ENCODE measurements at places on chromosomes 4 and X.

DNA sequence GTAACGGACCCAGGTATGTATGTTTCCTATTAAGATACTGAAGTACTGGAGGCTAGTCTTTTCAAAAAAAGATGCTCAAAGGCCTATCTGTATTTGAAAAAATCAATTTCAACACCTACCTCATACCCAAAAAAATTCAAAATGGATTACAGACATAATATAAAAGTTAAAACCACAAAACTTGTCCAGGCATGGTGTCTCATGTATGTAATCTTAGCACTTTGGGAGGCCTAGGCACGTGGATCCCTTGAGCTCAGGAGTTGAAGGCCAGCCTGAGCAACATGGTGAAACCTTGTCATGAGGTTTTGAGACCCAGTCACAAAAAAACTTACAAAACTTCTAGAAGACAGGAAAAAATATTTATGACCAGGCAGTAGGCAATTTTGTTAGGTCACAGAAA is 16.7 kb downstream of the RBMX start:
- DNase-seq: peak; percentile 28

DNA sequence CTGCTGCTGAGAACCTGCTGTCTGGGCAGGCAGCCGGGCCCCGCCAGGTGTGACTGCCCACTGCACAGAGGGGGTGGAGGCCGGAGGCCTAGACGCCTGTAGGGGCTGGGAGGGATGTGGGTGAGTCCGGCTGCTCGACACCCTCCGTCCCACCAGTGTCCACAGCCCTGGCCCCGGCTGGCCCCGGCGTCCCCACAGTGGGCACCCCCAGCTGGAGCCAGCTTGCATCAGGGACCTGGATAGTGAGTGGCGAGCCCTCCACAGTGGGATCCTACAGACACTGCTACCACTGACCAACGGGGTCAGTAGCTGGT is 34.7 kb upstream of the SPON2 start:
- no peak for DNase-seq

DNA sequence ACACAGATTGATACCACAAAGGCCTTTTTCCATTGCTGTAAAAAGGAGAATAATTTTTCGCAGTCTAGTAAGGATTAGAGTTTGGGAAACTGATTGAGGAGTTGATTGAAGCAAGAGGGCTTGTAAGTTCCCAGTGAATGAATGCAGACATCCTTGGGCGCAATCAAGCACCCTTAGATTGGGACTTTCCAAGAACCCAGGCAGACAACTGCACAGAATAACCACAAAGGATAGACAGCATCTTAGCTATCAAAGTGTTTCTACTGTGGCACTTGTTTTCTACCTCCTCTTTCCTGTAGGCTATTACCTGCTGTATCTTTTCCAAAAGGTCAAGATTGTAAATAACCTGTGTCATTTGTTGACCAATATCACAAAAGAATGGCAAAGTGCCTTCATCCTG is 2.6 kb downstream of the COX18 start:
- DNase-seq: no peak

GRCh38 chrX:39840133-39840532 is 257.6 kb downstream of the BCOR start:
- DNase-seq: no peak

DNA sequence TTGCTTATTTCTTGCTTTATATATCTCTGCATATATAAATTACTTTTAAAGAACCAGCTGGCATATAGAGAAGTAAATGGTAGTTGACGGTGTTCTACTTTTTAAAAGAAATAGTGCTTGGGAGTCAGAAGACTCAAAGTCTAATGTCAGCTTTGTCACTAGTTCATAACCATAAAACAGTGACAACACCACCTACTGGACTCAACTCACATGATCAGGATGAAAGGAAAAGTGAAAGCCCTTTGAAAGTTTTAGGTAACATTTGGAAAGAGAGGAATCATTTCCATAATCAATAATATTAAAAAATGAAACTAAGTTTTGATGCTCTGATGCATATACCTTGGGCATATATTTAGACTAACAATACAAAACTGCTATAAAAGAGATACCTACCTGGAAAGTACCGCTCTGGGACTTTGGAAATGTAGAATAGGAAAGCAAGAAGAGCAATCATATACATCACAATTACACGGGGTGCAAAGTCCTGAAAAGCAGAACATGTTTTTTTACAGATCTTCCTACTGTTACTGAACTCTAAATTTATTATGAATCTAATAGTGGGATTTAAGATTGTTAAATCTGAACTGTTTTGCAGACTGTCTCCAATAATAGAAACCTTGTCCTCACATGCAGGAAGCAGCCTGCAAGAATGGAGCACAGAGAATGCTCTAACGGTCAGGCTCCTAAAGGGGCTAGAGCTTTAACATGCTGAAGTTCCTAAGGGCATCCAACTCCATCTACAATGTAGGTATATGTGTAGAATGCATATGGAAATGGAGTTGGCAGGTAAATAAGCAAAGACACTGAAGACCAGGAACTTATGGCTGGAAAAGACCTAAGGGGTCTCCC is 15.6 kb downstream of the PAQR3 start:
- DNase-seq: no peak

DNA sequence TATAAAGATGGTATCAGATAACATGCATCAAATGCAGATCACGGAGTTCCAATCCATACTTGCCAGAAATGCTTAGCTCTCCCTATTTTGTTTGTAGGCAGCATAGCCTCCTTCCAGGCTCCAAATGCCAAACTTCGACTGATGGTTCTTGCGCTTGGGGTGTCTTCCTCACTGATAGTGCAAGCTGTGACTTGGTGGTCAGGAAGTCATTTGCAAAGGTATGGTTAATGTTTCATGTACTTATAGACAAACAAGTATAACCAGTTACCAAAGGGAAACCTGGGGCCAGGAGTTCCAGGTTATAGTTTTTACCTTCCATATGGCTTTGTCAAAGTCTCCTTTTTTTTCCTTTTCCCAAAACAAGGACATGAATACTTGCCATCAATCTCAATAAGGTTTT is 5.3 kb downstream of the CWH43 start:
- no peak for DNase-seq

- no peak for DNase-seq
Observed at GRCh38 chrX:56068274-56068758, 163.8 kb upstream of the KLF8 start.

- DNase-seq: no peak
Observed at GRCh38 chrX:139720136-139720535, 12.2 kb upstream of the MCF2 start.

DNA sequence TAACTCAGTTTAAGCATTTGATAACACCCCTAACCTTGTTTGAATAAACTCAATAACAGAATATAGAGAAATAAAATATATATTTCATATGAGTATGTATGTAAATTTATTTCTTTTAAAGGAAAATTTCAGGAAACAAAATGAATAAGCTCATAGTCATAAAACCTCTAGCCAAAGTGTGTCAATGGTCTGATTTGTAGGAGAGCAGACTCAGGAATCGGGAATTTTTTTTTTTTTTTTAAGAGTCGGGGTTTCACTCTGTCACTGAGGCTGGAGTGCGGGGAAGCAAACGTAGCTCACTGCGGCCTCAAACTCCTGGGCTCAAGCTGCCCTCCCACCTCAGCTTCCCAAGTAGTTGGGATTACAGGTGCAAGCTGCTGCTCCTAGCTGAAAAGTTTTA is 2.4 kb downstream of the PKD2 start:
- no peak for DNase-seq

- DNase-seq: no peak
Observed at GRCh38 chr4:15117270-15117946, 115.1 kb downstream of the CPEB2 start.

DNA sequence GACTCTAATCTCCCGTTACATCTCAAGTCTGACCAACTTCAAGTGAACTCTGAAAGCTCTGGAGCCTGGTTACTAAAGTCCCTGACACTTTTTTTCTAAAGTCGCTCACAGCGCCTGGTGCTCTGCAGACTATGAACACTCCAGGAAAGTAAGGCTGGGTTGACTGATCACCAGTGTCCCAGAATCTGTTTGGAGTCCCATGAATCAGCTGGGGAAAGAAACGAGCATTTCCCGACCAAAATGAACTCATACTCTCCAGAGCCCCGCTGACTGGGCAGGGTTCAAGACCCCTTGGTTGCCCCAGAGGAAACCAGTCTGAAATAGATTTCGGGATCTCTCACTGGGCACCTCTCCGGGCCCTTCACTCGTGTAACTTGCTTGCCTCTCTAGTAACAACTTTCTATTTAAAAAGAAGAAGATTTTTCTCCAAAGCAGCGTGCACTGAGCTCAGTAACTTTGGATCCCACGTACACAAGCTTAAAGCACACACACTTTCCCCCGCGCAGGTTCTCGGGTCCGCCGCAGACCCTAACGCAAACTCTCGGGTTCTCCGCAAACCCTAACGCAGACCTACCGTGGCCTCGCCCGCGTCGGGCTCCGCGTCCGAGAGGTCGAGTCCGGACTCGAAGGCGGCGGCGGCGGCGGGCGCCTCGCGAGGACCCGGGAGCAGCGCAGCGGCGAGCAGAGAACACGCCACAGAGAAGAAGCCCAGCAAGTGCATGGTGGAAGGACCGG is 964 bp downstream of the VEGFC start:
- DNase-seq: no peak

GRCh38 chr4:152158225-152158624 is 377.7 kb downstream of the FBXW7 start:
- no peak for DNase-seq

GRCh38 chr4:26746802-26747213 is 113.8 kb upstream of the STIM2 start:
- no peak for DNase-seq

- peak; percentile 42 for DNase-seq
Observed at GRCh38 chr4:115873048-115873447, 759.6 kb upstream of the NDST4 start.

DNA sequence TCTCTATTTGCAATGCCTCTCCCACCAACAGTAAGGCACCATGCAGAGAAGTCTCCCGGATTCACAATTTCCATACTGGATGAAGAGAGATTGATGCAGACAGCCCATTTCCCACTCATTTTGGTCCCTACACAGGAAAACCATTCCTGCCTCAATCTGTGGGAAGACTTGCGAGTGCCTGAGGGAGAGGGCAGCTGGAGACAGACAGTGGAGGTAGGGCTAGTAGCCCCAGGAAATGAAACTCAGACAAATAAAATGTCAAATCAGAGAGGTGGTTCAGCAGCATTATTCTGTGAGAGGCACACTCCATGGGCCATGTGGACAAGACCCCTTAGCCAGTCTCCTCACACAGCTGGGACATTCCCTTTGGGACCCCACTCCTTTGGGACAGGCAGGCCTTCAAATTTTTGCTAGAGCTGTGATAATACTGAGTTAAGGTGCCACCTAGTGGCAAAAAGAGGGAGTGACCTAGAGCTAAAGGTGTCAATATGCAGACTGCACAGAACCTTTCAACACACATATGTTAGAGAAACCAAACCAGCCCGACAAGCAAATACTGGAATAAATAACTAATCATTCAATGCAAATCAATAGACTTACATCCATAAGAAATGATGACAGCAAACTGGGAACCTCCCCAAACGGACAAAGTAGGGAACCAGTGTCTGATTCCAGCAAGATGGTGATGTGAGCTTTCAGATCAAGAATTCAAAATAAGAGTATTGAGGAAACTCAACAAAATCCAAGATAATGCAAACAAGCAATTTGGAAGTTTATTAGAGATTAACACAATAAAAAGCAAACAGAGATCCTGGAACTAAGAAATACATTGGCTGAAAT is 1865.3 kb upstream of the AGA start:
- DNase-seq: peak; percentile 62

DNA sequence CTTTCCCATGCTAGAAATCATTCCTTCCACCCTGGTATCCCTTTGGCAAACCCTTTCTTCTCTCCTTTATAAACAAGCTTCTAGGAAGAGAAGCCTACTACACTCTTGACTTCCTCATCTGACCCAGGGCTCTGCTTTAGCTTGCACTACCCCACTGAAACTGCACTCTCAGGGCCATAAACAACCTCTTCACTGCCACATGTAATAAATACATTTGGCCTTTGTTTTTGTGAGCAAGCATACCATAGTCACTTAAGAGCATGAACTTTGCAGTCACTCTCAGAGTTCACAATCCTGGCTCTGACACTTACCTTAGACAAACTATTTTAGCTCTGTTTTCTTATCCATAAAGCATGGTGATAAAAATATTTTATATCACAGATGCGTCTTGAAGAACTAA is 50.7 kb upstream of the USP38 start:
- no peak for DNase-seq

Measured in Karpas-422 (cell line).